ENCODE measurements at places on chromosomes 3 and 15.

DNA sequence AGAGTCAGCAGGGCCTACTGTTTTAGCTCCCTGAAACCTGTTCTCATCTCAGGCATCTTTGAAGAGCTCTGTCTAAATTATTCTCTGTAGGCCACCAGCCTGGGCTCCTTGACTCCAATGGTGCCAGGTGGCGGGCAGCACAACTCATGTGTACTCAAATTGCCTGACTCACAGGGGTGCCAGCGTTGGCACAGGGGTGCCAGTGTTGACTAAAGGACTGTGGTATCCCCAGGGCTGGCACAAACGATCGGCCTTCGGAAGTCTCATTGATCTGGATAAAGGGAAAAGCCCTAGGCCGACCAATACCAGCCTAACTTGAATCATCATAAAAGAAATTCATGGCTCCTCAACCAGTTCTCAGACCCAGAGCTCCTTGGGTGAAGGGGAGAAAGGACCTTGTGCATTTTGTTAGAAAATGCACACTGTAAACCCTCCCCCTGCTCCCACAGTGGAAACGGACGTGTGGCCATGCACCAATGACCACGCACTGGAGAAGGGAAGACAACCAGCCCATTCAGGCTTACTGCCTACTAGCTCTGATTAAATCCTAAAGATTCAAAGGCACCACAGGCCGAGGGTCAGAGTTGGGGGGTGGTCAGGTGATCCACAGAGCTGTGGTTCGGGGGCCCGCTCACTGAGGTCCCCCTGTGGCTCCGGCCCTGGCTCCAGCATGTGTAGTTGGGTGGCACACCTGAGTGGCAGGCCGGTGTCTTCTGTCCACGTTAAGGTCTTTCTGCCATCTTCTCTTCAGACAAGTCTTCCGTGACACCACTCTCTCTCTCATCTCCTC, 68.9 kb downstream of the NIPA2 start:
- DNase-seq: no peak
- no peaks in the 10 kb centered on the region for H3K4me1 ChIP-seq

- no peak overlapping the region for H3K4me3 ChIP-seq
- DNase-seq: no peak
- peaks cover 17% of the 10 kb centered on the region for H3K36me3 ChIP-seq
- H3K27me3 ChIP-seq: no peaks in the 10 kb centered on the region
- no peak overlapping the region for H3K27ac ChIP-seq
These were observed 250.2 kb downstream of the LPP start for GRCh38 chr3:188404124-188404523.

- H3K27ac ChIP-seq: peak overlapping the region; percentile 73
- H3K27me3 ChIP-seq: no peaks in the 10 kb centered on the region
- no peak for DNase-seq
- peaks cover 11% of the 10 kb centered on the region for H3K36me3 ChIP-seq
- H3K4me3 ChIP-seq: peak overlapping the region; percentile 31
These were observed 65.7 kb downstream of the CMTM8 start for GRCh38 chr3:32303977-32304881.

GRCh38 chr3:138768946-138769345, 65.8 kb downstream of the PIK3CB start:
- no peak overlapping the region for H3K27ac ChIP-seq
- no peaks in the 10 kb centered on the region for H3K27me3 ChIP-seq
- peaks cover 7% of the 10 kb centered on the region for H3K4me1 ChIP-seq
- peaks cover 22% of the 10 kb centered on the region for H3K36me3 ChIP-seq
- no peak for DNase-seq

DNA sequence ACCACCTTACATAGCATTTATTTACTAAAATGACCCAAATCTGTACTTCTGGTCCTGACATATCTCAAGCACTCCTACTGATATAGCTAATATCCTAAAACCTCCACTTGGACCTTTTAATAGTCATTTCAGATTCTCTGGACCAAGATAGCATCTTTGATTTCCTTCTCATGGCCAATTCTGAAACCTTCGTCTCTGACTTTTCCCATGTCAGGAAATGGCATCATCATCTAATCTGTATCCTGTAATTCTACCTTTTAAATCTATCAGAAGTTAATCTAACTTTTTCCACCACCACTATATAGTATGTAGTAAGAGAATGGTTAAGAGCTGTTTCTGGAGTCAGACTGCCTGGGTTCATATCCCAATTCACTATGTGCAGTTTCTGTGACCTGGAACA, 16.2 kb downstream of the STX19 start:
- DNase-seq: no peak
- H3K4me1 ChIP-seq: peaks cover 39% of the 10 kb centered on the region
- H3K27ac ChIP-seq: peak overlapping the region; percentile 85
- no peaks in the 10 kb centered on the region for H3K27me3 ChIP-seq
- H3K4me3 ChIP-seq: peak overlapping the region; percentile 51

DNA sequence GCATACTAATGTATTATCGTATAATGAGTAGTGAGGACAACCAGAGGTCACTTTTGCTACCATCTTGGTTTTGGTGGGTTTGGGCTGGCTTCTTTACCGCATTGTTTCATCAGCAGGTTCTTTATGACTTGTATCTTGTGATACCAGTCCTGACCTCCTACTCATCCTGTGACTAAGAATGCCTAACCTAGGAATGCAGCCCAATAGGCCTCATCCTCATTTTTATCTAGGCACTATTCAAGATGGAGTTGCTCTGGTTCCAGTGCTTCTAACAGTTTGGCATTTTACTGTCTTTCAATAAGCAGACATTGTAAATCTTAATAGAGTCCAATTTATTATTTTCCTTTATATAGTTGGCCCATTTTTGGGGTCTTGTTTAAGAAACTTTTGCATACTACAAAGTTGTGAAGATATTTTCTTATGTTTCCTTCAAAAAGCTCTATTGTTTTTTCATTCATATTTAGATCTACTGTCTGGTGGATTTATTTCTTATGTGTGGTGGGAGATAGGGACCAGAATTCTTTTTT, 60.8 kb upstream of the RNU6-1 start:
- H3K27me3 ChIP-seq: peaks cover 7% of the 10 kb centered on the region
- no peak for DNase-seq
- H3K4me3 ChIP-seq: no peak overlapping the region
- no peaks in the 10 kb centered on the region for H3K4me1 ChIP-seq

GRCh38 chr3:48463703-48464102, 17.2 kb downstream of the ATRIP start:
- H3K27me3 ChIP-seq: no peaks in the 10 kb centered on the region
- peaks cover 31% of the 10 kb centered on the region for H3K4me1 ChIP-seq
- no peak overlapping the region for H3K4me3 ChIP-seq
- no peak for DNase-seq
- H3K27ac ChIP-seq: no peak overlapping the region
- peaks cover 51% of the 10 kb centered on the region for H3K36me3 ChIP-seq

DNA sequence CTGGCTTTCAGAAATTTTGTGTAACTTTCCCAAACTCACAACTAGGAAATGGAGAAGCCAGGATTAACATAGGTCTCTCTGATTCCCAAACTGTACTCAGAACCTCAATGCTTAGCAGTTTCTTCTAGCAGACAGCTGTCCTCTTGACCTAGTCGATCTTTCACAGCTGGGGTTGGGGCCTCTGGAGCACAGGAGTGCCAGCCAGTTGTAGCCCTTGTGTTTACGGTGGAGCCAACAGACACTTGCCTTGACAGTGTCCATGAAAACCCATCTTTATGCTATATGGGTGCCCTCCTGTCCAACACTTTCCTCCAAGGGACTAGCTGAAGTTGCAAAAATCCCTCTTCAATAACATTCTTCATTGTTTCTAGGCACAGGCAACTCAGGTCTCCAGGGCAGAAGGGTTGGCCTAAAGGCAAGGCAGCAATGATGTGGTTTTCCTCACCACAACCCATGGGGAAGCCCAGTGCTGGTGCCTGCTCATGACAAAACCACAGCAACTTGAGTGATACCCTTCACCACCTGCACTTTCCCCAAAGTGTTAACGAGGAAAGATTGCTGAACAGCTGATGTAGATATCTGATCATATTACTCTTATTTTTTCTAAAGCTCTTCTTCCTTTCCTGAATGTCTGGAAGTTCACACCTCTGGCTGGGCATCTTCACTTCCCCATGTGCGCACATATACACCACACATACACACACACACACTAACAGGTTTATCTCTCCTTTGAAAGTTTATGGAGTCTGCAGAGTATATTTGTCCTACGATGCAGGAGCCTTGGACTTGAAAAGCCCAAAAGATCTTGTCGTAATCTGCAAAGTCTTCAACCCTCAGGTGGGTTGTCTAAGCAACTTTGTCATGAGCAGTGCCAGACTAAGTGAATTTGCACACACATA, 11.0 kb upstream of the KNG1 start:
- no peak overlapping the region for H3K27ac ChIP-seq
- DNase-seq: peak; percentile 81
- H3K36me3 ChIP-seq: no peaks in the 10 kb centered on the region
- H3K27me3 ChIP-seq: peaks cover 48% of the 10 kb centered on the region
- peaks cover 11% of the 10 kb centered on the region for H3K4me1 ChIP-seq
- H3K4me3 ChIP-seq: no peak overlapping the region

DNA sequence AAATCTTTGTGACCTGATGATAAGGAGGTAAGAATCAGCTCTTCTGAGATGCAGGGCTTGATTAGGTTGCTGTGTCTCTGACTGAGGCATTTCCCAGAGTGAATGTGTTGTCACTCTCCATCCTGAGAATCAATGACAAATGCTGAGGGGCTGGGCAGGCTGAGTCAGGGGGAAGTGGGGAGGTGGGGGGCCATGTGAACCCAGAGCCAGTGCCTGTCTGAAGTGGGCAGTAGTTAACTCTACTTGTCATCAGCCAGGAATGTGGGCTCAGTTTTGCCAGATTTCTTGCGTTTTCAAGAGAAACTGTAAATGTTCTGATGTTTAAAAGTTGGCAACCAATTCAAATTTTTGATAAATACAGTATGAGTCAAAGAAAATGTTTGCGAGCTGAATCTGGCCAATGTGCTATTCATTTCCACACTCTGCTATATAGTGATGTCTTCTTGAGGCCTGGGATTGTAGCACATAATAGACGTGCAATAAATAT, 3.1 kb upstream of the BNC1 start:
- H3K36me3 ChIP-seq: no peaks in the 10 kb centered on the region
- DNase-seq: no peak
- peaks cover 6% of the 10 kb centered on the region for H3K4me1 ChIP-seq
- H3K27me3 ChIP-seq: peaks cover 52% of the 10 kb centered on the region
- H3K4me3 ChIP-seq: no peak overlapping the region
- H3K27ac ChIP-seq: no peak overlapping the region

DNA sequence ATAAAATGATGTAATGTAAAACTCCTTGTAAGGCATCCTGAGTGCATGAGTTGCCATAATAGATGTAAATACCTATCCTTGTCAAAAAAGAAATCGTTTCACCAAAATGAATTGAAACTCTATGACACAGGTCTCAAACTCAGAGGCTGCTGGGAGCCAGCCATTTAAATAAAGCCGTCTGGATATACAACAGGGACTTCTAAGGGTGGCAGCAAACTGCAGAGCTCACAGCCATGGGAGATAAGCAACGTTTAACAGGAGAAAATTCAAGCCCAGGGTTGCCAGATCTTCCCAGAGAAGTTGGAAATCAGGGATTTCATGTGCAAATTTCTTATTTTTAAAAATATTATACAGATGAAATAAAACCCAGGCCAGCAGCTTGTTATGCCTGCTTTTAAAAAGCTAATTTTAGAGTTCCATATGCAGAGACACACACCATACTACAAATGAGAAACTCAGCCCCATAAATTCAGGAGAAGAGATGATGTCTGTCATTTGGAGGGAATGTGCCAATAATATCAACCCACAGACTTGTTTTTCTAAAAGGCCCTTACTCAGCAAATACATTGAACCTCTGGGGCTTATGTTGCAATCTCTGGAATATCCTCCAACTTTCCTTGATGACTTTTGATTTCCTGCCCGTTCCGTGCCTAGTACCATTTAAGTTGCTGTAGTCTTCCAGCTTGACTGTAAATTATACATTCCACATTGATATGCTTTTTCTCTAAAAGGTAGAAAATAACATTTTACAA, 75.6 kb downstream of the AQP9 start:
- no peaks in the 10 kb centered on the region for H3K4me1 ChIP-seq
- H3K4me3 ChIP-seq: no peak overlapping the region
- H3K36me3 ChIP-seq: no peaks in the 10 kb centered on the region
- no peak overlapping the region for H3K27ac ChIP-seq

DNA sequence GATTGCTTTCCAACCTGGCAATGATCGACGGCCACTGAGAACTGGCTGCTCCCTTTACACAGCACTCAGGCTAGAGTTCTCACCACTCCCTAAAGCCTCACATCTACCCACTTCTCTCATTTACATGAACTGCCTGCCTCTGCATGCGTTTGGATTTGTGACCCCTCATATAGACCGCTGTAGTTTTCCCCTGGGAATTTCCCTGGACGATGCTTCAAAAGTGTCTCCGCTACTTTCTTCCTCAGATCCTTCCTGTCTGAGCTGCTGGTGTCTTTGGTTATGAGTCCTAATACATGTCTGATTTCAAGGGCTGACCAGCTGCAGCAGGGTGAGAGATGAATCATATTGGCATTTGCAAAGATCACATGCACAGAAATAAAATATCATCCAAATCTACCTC, 116.7 kb upstream of the ETV5 start:
- peaks cover 60% of the 10 kb centered on the region for H3K27me3 ChIP-seq
- no peak for DNase-seq
- H3K4me3 ChIP-seq: no peak overlapping the region
- H3K36me3 ChIP-seq: no peaks in the 10 kb centered on the region
- H3K4me1 ChIP-seq: no peaks in the 10 kb centered on the region
- H3K27ac ChIP-seq: no peak overlapping the region

DNA sequence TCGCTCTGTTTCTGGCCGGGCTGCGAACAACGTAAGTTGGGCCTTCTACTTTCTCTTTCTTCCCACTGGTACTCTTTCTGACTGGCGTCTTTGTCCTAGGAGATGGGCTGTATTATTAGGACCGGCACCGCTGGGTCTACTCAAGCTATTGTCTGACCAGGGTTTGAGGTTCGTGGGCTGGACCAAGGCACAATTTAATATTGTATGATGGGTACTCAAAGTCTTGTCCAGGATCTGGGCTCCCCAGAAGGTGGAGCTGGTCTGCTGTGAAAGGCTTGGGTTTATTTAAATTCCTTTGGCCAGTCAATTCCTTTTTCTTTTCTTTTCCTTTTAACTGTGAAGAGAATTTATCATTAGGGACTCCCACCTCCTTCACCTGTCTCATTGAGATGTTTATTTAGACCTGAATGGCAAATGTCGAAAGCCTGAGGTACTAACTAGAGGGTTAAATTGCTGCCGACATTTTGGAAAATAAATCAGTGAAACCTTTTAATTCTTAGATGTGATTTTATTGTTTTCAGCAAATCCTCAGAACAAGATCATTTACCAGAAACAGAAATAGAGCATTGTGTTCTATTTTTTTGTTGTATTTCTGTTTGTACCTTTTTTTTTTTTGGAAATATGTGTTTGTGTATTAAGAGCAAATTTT, 410 bp downstream of the LRRC49 start:
- no peaks in the 10 kb centered on the region for H3K36me3 ChIP-seq
- peaks cover 11% of the 10 kb centered on the region for H3K4me1 ChIP-seq
- H3K27me3 ChIP-seq: peaks cover 64% of the 10 kb centered on the region
- H3K27ac ChIP-seq: peak overlapping the region; percentile 55

DNA sequence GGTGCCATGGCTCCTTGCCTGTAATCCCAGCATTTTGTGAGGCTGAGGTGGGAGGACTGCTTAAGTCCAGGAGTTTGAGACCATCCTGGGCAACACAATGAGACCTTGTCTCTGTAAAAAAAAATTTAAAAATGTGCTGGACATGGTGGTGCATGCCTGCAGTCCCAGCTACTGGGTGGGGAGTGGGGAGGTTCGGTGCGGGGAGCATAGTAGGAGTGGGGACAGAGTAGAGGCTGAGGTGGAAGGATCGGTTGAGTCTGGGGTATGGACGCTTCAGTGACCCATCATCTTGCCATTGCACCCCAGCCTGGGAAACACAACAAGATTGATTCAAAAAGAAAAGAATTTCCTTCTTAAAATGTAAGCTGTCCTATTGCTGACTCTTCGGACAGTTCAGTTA, 1490.0 kb upstream of the GBE1 start:
- no peaks in the 10 kb centered on the region for H3K4me1 ChIP-seq
- H3K27ac ChIP-seq: no peak overlapping the region
- no peak overlapping the region for H3K4me3 ChIP-seq
- H3K27me3 ChIP-seq: no peaks in the 10 kb centered on the region
- H3K36me3 ChIP-seq: no peaks in the 10 kb centered on the region
